Germinal center (tissue), 1 donor: ENCODE measurements at places on chromosomes 7 and 10.

GRCh38 chr7:138460176-138460648, at the start of gene TRIM24:
TSS of gene TRIM24 (plus strand) at chr7:138460259. CDS start at chr7:138460549, 290 bp downstream.
- DNase-seq: no peak

- DNase-seq: no peak
Measured at GRCh38 chr10:131923038-131923756, 22.4 kb downstream of the PPP2R2D start.

- DNase-seq: no peak
Measured at GRCh38 chr10:50438049-50438936, 185.5 kb downstream of the SGMS1 start.

DNA sequence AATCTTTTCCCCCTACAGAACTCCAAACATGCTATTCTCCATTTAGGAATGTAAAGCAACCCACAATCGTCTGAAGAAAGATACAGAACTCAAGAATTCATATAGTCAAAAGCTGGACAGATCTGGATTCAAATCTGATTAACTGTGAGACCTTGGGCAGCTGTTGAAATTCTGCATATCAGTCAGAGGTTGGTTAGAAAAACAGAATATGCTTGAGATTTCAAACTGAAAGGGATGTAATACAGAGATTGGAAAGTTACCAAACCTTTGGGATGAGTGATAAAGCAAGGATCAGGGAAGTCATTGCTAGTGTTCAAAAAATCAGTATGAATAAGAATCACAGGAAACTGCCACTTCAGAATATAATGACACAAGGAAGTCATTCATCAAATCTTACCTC, 406.6 kb downstream of the HTR7 start:
- no peak for DNase-seq

GRCh38 chr10:110811791-110812581, 59.7 kb upstream of the PDCD4 start:
- DNase-seq: no peak
